ENCODE measurements at places on chromosomes 11 and 22.

DNA sequence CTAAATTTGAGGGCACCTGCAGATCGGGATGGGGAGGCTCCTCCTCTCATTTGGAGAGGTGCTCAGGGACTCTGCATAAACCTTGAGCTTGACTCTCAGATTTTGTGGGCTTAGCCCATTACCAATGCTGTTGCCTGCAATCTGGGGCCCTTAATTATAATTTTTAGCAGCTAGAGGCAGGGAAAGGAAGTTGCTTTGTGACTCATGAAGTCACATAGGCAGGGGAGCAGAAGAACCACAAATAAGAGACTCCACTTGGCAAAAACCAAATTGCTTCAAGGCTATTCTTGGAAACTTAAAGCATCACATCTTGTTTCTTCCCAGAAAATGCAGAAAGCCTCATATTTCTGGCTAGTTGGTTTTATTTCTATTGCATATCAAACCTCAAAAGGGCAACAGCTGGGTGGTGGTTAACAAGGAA, 46.9 kb downstream of the MICAL2 start:
- H3K4me3 ChIP-seq: no peak overlapping the region
- H3K27me3 ChIP-seq: no peaks in the 10 kb centered on the region
- peaks cover 75% of the 10 kb centered on the region for H3K36me3 ChIP-seq
- DNase-seq: no peak
- H3K4me1 ChIP-seq: peaks cover 52% of the 10 kb centered on the region
- H3K27ac ChIP-seq: no peak overlapping the region

- no peak for DNase-seq
- no peaks in the 10 kb centered on the region for H3K36me3 ChIP-seq
- no peaks in the 10 kb centered on the region for H3K27me3 ChIP-seq
- H3K27ac ChIP-seq: no peak overlapping the region
- H3K4me1 ChIP-seq: no peaks in the 10 kb centered on the region
- no peak overlapping the region for H3K4me3 ChIP-seq
These were observed 202.1 kb downstream of the NXPE2 start for GRCh38 chr11:114880442-114880841.

DNA sequence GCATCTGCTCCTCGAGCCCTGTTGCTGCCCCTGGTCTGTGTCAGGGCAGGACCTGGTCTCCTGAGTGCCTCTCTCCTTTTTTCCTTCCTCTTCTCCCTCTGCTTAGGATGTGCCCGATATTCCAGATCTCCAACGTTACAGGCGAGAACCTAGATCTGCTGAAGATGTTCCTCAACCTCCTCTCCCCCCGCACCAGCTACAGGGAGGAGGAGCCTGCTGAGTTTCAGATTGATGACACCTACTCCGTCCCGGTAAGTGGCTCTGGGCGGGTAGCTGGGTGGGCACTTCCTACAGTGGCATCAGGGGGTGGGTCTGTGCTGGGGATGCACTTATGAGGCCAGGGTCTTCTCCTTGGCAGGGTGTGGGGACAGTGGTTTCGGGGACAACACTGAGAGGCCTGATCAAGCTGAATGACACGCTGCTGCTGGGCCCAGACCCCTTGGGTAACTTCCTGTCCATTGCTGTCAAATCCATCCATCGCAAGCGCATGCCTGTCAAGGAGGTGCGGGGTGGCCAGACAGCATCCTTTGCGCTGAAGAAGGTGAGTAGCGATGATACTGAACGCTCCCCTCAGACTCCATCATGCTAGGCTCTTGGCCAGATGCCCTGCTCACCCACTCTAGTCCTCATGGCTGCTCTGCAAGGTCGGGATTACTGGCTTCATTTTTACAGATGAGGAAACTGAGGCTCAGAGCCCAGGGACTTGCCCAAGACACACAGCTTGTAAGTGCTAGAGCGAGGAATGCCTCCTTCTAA, 20.3 kb downstream of the GTPBP1 start:
- H3K27ac ChIP-seq: no peak overlapping the region
- H3K4me3 ChIP-seq: no peak overlapping the region
- H3K27me3 ChIP-seq: no peaks in the 10 kb centered on the region
- no peak for DNase-seq
- H3K4me1 ChIP-seq: no peaks in the 10 kb centered on the region
- peaks cover 65% of the 10 kb centered on the region for H3K36me3 ChIP-seq

- H3K27me3 ChIP-seq: no peaks in the 10 kb centered on the region
- H3K4me1 ChIP-seq: peaks cover 10% of the 10 kb centered on the region
- no peak overlapping the region for H3K4me3 ChIP-seq
- no peak for DNase-seq
- peaks cover 31% of the 10 kb centered on the region for H3K36me3 ChIP-seq
- no peak overlapping the region for H3K27ac ChIP-seq
These were observed 5.2 kb downstream of the SCYL1 start for GRCh38 chr11:65530157-65530496.

DNA sequence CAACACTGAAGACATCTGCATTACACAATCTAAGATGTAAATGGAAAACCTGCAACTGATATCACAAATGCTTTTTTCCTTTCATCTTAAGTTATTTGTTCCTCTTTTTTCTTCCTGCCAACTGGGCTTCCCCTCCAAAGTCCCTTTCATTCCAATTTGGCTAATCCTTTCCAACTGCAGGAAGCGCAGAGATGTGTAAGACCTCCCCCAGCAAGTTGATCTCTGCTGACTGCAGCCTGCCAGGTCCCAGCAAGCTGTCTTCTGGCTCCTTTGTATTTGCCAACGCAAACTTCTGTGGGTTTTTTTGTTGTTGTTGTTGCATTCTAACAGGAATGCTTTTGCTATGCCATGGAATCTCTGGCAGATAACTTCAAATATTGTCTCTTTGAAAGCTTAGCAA, 38.5 kb upstream of the LRRC4C start:
- no peaks in the 10 kb centered on the region for H3K4me1 ChIP-seq
- no peak for DNase-seq
- H3K27me3 ChIP-seq: no peaks in the 10 kb centered on the region

DNA sequence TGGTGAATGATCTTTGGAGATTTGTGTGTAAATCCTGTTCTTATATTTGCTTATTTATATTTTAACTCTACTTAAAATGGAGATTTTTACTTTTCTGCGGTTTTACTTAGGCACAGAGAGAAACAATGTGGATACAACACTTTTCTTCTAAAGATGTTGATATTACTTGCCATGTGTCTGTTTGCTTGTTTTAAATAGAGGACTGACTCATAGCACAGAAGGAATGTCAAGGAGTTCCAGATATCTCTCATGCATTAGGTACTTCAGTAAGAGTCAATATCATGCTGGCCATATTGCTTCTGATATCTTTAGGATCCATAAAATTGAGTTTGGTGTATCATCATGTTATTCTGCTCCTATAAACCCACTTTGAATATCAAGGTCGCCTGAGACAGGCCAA, 395.0 kb downstream of the OPCML start:
- no peaks in the 10 kb centered on the region for H3K27me3 ChIP-seq
- DNase-seq: no peak
- no peaks in the 10 kb centered on the region for H3K36me3 ChIP-seq
- no peak overlapping the region for H3K4me3 ChIP-seq
- no peaks in the 10 kb centered on the region for H3K4me1 ChIP-seq

Measured in keratinocyte (primary cell).